ENCODE measurements at places on chromosomes 12 and 14.

- DNase-seq: no peak
Measured at GRCh38 chr12:131620946-131621681, 89.8 kb upstream of the SFSWAP start.

- no peak for DNase-seq
Measured at GRCh38 chr14:56782711-56783110, 27.6 kb downstream of the OTX2 start.

DNA sequence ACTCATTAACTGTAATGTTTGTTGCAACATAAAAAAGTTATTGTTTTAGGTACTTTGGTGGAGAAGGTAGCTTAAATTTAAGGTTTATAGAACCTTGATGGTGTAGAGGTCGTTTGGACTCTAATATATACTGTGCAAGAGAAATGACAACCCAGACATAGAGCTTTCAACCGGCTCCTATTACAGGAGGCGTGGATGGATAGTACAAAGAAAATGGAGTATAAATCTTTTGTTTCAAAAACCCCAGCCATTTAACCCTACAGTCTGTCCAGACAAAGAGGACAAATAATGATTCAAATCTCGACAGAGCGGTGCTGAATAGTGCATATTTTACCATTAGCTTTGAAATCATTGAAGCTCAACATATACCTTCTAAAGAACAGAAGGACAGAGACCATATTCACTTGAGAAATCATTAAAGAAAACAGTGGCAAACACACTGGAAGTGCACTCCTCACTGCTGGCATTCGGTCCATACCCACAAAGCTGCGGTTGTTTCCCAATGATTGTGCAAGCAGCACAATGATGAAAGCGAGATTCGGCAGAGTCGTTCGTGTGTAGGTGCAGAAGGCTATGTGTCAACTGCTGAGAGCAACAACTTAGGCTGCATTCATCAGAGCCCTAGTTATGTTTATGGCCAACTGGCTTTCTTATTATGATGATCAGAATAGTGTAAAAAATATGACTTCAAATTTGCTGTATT, 688.6 kb downstream of the NOVA1 start:
- DNase-seq: no peak

- no peak for DNase-seq
Measured at GRCh38 chr12:32290411-32290810, 108.9 kb upstream of the FGD4 start.

GRCh38 chr12:2689879-2690278, 104.9 kb upstream of the FKBP4 start:
- DNase-seq: no peak

DNA sequence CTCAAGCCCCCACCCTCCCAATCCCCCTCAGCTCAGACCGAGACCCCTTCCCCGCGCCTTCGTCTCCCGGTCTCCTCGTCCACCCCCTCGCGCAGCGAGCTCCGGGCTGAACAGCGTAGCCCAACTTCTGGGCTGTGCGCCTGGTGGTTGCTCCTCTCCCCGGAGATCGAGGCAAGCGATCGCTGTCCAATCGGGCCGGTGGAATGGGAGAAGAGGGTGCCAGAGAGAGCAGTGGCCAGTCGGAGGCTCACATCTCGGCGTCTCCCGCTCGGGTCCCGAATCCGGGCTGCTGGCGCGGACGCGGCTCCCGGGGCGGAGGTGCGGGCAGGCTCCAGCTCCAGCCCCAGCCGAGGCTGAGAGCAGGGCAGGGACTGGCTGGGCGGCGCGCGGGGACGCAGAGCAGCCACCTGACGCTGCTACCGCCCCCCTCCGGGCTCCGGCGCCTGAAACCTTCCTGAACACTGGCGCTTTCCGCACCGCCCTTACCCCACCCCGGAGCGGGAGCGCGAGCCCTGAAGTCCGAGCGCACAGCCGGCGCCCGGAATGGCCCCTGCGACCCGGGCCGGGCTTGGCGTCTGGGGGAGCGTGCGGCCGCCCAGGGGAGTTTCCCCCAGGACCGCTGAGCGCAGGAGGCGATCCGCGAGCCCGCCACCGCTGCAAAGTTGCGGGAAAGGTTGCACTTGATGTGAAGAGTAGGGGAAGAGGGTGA, 508 bp upstream of the KCNH5 start:
- no peak for DNase-seq

DNA sequence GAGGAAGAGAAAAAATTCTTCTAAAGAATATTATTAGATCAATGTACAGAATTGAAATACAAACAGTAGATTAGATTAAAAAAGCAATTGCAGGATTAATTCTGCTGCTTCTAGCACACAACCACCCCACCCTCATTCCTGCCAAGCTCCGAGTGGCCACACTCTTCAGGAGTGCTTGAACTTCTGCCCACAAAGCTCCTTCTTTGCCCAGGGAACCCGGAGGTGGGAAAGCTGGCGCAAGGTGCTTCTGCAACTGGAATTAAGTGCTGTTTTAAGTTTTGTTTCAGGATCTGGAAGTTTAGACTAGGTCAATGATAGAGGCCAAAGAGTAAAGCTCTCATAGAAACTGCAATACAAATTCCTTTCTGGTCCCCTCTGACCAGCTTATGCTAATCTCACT, 94.1 kb upstream of the BMP4 start:
- DNase-seq: no peak

DNA sequence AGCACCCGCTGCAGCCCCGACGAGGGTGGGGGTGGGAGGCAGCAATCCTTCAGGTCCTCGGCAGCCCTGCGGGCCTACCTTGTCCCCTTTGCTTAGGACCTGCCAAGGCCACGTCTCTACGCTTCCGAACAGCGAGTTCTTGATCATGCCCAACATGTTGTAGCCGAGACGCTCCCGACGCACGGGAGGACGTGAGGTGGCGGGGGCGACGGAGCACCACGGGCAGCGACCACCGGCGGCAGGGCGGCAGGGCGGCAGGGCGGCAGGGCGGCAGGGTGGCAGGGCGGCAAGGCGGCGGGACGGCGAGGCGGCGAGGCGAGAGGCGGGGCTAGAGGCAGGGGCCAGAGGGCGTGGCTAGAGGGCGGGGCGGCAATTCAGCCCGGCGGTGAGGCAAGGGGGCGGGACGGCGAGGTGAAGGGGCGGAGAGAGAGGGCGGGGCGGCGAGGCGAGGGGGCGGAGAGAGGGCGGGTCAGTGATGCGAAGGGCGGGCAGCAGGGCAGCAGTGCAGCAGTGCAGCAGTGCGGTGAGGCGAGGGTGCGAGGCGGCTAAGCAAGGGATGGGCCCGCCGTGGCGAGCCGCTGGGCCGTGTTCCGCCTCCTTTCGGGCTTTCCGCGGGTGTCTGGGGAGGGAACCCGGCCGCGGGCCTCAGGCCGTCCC, at the start of gene HEBP1:
HEBP1 (minus strand) TSS at position 307 of the 657 bp plus-strand sequence; CDS start at position 156, 151 bp downstream.
- peak; percentile 96 for DNase-seq

DNA sequence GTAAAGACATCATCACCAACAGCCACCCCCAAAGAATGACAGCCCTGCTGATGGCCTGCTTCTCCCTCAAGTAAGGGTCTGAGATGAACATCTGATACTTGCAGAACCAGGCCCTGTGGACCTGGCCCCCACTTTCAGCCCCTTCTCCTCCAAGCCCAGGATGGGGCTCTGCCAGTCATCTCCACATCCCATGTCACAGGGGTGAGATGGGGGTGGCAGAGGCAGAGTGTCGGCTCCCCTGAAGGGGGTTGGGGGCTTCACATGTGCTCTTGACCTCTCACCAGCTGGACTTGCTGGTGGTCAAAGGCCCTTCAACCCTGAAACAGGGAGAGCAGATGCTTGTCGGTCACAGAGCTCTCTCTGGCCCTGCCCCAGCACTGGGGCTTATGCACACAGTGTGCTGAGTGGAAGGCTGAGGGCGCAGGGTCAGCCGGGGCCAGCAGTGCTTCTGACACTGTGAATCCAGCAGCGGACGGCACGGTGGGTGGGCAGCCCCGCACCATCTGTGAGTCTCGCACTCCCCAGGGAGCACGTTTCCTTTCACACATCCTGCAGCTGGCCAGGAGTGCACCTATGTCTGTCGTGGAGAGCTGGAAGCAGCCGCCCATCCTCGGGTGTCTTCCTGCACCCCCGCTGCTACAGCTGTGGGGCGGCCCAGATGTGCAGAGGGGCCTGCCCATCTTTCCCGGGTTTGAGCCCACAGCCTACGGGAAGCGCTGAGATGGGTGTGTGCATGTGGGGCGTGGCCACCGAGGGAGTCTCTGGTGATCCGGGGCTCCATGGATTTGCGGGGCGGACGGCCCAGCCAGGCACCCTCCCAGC, 94.3 kb downstream of the ADGRD1 start:
- DNase-seq: no peak

GRCh38 chr12:70561550-70561949, 75.7 kb downstream of the PTPRB start:
- DNase-seq: no peak

GRCh38 chr12:101908395-101908794, 31.0 kb downstream of the DRAM1 start:
- DNase-seq: no peak

- DNase-seq: no peak
Measured at GRCh38 chr12:4438834-4439596, 6.6 kb downstream of the FGF6 start.

DNA sequence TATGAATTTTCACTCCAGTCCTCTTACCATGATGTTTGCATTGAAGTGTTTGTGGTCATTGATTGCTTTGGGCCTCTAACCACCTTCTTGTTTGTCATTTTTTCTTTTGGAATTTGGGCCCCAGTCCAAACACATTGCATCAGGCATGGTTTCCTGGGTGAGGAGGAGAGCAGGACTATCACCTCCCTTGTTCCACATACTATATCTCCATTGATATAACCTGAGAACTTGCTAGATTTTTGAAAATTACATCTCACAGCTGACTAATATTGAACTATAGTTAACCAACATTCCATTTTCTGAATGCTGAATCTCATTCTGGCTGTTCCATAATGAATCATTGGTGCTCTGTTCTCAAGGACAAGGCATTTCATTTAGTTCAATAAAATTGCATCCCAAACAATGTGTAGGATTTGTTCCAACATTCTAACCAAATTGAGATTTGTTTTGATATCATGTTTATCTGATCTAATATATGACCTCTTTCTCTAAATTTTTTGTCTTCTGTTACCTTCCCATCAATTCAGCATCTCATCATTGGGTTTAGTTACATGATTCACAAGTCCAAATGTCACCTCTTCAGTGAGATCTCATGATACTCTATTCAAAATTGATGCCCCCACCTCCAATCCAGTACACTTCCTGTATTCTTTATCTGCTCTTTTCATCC, 329.0 kb downstream of the ZFP36L1 start:
- DNase-seq: no peak

DNA sequence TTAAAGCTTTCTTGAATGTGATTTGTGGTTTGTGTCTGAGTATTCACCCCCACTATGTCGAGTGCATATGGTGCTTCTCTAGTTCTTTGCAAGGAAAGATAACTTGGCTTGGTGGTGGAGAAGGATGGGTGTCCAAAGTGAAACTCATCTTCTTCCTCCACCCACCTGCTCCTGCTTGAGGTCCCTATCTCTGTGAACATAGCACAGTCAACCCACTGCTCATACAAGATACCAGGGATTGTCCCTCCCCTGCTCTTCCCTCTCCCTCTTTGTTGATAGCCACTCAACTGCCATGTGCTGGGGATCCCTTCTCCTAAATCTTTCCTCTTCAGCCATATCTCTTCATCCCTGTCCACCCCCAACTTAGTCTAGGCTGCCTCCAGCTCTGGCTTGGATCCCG, 176.5 kb downstream of the ASCL4 start:
- DNase-seq: no peak

- no peak for DNase-seq
Measured at GRCh38 chr14:94180655-94181271, 6.6 kb downstream of the PPP4R4 start.

DNA sequence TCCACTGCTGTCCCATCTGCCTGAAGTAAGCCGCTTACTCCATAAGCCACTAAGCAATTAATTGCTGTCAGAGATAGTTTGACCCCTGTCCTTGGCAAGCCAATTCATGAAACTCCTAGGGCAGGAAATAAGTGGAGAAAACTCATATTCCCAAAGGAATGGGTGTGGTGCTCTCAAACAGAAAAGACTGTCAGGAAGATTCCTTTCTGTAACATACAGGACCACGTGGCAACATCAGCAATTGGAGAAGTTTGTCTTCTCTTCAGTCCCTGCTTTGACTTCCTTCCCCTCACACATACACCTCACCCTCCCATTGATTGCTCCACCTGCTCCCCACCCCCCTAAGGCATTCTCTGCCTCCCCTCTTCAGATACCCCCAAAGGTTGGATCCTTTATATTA, 36.2 kb upstream of the MDM1 start:
- DNase-seq: no peak

GRCh38 chr12:92134638-92135274, 10.9 kb downstream of the BTG1 start:
- no peak for DNase-seq

DNA sequence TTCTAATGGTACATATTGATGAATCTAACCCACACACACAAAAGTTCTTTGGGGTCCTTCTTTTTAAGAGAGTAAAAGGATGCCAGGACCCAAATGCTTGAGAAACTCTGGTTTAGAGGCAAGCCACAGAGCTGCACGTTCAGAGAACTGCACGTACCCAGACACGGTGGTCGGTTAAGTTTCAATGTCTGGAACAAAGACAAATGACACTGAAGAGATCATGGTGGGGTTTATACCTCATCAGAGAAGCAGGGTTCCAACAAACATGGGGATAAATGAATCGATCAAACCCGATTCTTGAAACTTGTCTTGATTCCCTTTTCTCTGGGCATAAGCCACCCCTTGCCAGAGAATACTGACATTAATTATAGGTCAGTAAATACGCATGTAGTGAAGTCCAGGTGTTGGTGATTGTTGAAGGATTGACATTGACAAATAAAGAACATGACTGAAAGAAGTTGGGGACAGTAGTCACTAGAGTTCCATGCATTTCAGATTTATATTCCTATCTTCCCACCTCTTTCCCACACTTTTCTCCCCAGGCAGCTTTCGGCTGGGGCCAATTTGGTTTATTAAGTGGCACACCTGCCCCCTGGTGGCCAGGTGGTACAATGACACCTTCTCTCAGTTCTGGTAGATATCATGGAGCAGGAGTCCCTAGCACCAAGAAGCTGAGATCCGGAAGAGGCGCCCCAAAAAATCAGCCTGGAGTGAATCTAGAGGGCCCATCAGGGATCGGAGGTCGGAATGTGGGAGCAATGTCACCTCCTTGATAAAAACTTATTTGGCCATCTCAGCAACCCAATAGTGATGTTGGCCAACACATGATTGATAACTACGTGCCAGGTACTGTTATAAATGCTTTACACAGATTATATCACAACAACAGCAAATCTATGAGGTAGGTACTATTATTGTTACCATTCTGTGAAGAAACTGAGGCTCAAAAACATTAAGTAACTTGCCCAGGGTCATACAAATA, 17.8 kb upstream of the HDAC7 start:
- peak; percentile 63 for DNase-seq

DNA sequence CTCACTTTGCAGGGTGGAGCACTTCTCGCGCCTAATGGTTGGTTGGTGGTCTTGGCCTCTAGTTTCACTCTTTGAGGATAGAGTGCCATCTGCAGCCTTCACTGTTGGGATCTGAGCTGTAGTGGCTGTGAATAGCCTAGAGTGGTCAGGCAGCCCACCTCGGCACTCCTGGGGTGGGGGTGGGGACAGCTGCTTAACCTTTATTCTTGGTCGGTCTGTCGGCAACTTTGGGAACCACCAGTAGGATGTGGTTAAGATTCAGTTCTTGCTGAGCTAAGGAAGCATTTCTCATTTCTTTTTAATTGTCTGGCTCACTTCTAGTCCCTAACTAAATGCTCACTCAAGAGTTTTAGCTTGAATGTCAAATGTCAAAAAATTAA, 21.1 kb downstream of the TMBIM6 start:
- peak; percentile 54 for DNase-seq

GRCh38 chr12:71456990-71457389, 17.4 kb downstream of the LGR5 start:
- DNase-seq: no peak
